ENCODE measurements at places on chromosomes 5 and 9. TPM values are rescaled to one million over a fixed set of nuclear protein-coding genes. Genes with fewer than 3 reads are reported as not detected.

The CCL19 gene
- total RNA-seq, result not detected

The FOXD1 gene
- total RNA-seq, result 17.0 TPM

The NEURL1B gene
- 13.8 TPM for total RNA-seq

The PSAT1 gene
- total RNA-seq, result 70.3 TPM

The RGS14 gene
- 97.6 TPM for total RNA-seq

The GLRA1 gene
- not detected for total RNA-seq

DNA sequence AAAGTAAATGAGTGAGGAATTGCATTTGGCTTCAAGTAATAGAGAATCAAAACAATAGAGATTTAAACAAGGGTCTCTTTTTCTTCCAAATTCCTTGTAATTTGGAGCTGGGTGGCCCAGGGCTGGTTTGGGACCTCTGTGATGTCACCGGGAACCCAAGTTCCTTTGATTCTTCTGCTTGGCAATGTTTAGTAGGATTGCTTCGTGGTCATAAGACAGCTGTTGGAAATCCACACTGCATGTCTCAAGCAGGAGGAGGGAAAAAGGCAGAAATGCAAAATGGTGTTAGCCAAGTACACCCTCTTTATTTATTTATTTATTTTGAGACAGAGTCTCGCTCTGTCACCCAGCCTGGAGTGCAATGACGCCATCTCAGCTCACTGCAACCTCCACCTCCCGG, 72.6 kb upstream of the IL12B start:
- no peak for DNase-seq

GRCh38 chr9:35896570-35896969, 9.4 kb upstream of the HRCT1 start:
- DNase-seq, result no peak

DNA sequence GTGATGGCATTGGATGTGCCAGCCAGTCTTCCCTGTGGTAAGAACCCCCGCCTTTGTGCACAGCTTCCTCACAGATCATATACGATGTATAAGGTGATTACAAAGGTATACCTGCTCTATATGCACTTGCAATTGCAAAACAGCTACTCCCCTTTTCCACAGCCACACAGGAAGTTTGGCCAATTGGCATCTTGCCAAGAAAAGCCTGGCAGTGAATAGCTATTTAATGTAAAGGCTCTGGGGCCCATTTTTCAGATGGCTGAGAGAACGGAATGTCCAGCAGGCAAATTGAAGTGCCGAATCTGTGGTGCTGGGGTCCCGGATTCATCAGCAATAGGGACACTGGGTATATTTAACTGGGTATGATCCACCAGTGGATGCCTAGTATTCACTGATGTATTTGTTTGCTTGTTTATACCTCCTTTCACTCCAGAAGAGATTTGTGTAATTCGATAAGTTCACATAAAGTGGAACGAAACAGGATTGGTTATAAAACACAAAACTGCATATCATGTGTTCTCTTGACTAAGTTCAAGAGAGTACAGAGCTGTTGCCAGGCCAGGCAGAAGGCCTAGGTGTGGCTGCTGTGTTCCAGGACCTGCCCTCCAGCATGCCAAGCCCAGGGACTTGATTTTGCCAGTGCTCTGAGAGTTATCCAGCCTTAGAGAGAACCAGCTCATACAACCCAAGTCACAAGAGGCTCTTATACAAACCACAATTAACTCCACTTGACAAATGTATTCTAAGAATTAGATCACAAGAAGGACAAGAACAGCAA, 27.7 kb upstream of the GABRP start:
- no peak for DNase-seq

DNA sequence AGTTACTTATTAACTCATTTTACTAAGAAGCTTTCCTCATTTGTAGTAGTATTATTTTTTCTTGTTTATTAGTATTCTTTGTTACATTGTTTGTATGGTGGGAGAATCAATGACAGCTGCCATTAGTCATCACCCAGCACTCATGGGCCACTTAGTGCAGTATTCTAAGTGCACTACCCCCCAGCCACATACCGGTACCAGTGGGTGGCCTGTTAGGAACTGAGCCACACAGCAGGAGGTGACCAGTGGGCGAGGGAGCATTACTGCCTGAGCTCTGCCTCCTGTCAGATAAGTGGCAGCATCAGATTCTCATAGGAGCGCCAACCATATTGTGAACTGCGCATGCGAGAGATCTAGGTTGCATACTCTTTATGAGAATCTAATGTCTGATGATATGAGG, 24.2 kb upstream of the CAMLG start:
- peak; percentile 8 for DNase-seq

DNA sequence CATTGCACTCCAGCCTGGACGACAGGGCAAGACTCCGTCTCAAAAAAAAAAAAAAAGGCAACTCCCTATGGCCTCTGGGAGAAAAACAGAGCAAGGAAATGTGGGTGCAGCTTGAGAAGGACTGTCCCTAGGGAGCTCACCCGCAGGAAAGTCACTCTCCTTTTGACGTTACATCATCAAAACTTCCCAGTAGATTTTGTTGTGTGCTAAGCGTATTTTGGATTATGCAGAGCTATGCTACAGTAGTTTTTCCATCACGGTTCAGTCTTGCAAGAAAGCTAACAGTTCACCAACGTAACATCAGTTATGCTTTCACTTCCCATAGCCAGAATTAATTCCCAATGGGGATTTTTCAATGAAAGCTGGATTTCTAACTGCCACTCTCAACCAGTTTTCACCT, 138.8 kb downstream of the HSD17B3 start:
- DNase-seq, result no peak

DNA sequence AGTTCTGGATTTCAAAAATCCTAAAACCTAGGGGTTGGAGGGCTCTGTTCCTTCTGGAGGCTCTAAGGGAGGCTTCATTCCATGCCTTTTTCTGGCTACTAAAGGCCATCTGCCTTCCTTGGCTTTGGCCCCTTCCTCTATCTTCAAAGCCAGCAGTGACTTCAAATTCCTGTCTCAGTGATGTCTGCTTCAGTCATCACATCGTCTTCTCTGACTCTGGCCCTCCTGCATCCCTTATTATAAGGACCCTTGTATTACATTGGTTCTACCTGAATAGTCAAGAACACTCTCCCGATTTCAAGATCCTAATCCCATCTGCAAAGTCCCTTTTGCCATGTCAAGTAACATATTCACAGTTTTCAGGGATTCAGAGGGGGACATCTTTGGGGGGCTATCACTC, 60.3 kb downstream of the GNA14 start:
- DNase-seq, result no peak

- DNase-seq, result no peak
These were observed 199.2 kb downstream of the FAM170A start for GRCh38 chr5:119828541-119828940.

DNA sequence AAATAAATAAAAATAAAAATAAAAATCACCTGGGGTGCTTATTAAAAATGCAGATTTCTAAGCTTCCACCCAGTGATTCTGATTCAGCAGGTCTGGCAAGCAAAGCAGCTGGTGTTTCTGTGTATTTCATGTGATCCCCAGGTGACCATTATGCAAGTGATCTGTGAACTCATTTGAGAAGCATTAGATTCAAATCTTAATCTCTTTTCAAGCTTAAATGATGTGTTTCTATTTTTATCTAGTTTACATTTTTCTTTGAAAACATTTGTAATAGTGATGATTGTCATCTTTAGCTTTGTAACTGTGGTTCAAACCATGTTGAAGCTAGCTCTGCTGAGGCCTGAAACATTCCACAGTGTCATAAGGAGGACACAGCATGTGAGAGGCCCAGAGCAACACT, 804.8 kb upstream of the ZNF608 start:
- no peak for DNase-seq

- peak; percentile 4 for DNase-seq
These were observed 156.7 kb upstream of the TLX3 start for GRCh38 chr5:171152382-171152781.

- DNase-seq, result no peak
These were observed 37.8 kb downstream of the EXOSC2 start for GRCh38 chr9:130731355-130731754.

GRCh38 chr9:85483208-85483607, 258.5 kb downstream of the AGTPBP1 start:
- no peak for DNase-seq

- DNase-seq, result no peak
These were observed 51.7 kb downstream of the MED27 start for GRCh38 chr9:132027752-132028663.

DNA sequence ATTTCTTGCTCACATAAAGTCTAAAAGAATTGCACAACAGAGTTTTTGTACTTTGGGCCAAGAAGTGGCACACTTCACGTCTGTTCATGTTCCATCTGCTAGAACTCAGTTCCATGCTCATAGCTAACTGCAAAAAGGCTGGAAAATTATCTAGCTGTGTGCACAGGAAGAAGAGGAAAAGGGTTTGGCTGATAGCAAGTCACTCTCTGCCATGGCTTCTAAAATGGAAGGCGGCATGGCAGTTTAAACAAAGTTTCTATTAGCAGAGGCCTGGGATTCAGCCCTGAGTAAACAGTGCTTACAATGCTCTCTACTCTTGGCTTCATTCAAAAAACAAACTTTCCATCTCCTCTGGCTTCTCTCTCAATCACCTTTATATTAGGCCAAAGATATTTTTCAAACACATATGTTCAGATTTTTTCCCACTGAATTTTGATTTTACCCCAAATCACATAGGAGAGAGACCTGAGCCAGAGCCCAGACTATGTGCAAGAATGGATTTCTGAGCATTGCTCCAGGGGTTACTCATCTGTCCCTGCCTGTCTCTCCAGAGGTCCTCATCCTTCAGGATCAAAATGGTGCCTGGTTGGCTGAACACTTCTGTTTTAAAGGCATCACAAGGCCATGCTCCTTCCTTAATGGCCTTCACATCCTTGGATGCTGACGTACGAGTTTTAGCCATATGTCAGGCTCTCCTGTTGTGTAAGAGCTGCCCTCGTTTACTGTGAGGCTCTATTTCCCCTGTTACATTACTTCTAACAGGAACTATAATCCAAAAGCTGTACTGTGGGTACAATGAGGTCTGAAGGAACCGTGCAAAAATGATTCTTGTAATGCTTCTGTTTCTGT, 226.6 kb downstream of the SAXO1 start:
- DNase-seq, result no peak

DNA sequence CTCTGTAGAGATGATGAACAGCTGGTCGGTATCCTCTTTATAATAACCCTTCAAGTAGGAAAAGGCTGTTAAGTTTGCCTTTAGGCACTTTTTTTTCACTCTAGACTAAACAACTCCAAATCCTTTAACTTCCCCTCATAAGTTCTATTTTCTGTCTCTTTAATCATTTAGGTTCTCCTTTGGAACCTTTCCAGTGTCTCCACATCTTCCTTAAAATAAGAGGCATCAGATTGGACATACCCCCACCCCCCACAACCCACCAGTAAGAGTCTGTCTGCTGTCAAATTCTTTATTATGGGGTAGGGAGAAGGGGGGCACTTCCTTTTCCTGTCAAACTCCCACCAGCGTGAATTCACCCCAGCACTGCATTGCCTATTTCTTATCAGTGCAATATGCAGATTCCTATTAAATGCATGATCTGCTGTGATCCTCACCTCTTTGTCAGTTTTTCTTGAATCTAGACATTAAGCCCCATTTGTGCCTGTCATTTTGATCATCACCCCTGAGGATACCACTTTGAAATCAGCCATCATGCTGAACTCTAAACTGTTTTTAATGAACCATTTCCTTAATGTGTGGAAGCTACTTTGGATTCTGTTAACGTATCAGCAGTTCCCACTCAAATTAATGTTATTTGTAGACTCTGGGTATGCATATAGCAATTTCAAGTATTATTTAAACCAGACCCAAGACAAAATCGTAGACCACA, 212.2 kb downstream of the PDZD2 start:
- DNase-seq, result no peak

DNA sequence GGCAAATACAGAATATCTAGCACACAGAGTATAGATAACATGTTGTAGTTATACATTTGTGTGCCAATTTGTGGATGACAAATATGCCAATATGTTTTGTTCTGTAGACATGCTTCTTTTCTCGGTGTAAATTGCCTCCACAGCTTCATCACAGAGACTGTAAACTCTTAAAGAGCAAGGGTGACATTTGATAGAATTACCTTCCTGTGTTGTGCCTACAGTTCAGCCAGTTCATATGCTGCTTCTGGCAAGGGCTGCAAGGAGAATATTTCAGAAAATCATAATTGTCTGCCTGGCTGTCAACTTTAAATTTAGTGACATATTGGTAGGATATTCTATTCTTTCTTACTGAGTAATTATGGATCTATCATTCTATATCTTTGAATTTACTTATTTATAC, 155.1 kb downstream of the MAT2B start:
- no peak for DNase-seq

DNA sequence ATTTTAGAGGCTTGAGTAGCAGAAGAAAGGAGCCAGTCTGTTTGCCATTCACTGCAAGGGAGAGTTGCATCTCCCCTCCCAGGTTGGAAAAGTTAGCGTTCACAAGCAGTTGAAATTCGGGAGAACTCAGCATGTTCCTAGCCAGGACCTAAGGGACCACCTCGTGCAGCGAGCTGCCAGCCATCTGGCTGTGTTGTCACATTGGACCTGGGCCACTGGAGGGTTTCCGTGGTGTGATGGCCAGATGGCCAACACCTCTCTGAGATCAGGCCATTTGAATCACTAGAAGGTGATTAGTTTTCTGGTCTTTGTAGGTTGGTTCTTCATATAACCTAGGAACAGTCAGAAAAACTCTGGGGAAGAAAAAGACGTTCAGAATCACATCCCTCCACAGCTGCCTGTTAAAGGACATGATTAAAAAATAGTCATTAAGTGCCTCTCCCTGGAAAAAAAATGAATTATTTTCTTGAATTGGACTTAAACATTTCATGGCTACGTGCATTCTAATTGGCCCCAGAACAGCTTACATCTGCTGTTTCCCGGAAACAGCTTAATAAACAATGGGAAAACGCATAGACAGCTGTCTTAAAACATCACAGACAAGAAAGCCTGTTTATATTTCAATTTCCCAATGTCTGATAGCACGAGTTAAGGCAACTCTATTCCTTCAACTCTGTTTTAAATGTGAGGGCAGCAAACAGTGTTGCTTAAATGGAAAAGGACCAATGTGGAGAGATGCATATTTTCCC, 303.9 kb downstream of the TENT4A start:
- DNase-seq, result no peak

- DNase-seq, result no peak
These were observed 47.0 kb downstream of the APC start for GRCh38 chr5:112784726-112785125.

Data from Caki2 (cell line).